T-helper 9 cell (primary cell): ENCODE measurements at places on chromosomes 6 and 20.

- DNase-seq = no peak
Measured at GRCh38 chr6:156839591-156840001, 62.4 kb downstream of the ARID1B start.

DNA sequence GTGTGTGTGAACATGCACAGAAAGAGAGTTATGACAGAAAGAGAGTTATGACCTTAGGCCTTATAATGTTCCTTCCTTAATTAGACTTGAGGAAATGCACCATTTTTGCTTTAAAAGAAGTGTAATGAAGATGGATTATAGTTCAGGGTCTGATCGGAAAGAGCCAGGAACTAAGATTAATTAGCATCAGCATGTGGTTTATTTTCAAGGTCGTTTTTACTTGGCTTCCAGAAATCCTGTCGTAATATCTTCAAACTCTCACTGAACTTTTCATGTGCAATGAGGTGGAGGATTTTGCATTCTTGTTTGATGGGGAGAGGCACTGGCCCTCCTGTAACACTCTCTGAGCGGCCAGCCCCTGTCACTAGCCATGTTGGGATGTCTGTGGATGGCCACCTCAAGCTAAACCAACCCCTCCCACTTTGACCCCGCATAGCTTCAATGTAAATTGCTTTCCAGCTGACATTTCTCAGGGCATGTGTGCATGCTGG, 116.8 kb downstream of the CDC5L start:
- DNase-seq = no peak

DNA sequence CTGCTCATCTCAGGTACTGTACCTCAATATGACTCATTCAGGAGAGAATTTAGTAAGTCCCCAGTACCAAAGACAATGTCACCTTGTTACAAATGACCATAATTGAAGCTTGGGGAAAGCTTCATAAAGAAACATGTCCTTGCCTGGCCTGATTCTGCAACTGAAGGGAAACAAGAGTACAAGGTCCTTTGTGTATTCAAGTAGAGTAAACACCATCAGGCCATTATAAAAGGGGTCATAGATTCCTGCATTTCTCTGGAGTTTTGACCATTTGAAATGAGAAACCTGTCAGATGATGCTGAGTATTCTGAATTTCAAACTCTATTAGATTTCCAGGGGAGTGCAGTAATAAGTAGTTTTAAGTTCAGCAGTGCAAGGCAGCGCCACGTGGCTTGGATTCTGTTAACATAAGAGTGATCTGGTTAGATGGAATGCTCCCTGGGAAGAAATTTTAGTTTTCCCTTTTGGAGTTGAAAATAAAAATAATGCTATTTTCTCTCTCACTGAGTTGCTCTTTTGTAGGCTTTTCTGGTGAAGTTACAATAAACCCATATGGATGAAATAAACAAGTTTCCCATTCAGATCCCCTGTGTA, 1054.3 kb downstream of the EPHA7 start:
- DNase-seq = no peak

DNA sequence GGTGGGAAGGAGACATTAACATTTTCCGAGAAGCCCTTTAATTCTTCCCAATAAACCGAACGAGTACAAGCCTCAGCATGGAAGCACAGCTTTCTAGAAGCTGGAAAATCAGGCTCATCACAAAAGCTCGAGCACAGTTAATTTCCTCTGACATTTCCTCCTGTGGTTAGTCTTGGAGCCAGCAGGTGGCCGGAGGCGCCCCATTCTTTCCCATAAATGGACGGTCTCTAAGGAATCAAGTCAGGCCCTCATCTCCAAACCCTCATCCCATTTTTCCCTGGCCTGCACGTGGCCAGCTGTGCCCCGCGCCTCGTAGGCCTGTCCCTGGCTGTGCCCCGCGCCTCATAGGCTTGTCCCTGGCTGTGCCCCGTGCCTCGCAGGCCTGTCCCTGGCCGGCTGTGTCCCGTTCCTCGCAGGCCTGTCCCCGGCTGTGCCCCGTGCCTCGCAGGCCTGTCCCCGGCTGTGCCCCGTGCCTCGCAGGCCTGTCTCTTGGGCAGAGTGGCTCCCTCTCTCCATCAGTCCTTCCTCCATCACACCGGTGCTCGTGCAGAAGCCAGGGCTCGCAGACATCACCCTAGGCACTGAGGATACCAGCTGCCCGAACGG, 19.7 kb upstream of the NTSR1 start:
- DNase-seq = no peak

DNA sequence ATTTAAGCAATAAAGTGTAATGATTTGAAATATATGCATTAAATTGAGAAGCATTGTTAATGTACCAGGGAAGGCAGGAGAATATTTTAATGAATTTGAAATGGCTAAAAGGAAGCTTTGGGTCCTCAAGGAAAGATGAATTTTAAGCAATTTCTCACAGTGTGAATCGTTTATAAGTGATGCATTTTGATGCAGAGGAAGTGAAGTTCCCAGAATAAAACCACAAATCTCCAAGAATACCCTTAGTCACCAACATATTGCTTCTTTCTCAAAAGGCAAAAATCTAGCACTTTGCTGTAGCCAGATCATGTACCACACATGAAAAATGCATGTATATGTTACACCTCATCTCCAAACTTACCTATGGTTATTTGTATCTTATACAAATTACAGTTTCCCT, 11.7 kb downstream of the TPD52L1 start:
- DNase-seq = no peak

DNA sequence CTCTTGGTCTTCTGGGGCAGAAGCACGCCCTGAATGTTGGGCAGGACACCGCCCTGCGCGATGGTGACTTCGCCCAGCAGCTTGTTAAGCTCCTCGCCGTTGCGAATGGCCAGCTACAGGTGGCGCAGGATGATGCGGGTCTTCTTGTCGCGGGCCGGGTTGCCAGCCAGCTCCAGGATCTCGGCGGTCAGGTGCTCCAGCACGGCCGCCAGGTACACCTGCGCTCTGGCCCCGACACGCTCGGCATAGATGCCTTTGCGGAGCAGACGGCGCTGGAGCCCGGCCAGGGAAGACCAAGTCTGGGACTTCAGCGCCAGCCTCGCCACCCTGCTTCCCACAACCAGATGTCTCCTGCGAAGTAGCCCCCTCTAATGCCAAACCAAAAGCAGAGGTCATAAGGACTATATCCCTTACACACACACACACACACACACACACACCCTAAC, 8.0 kb upstream of the SLC17A3 start:
- peak; percentile 36 for DNase-seq

DNA sequence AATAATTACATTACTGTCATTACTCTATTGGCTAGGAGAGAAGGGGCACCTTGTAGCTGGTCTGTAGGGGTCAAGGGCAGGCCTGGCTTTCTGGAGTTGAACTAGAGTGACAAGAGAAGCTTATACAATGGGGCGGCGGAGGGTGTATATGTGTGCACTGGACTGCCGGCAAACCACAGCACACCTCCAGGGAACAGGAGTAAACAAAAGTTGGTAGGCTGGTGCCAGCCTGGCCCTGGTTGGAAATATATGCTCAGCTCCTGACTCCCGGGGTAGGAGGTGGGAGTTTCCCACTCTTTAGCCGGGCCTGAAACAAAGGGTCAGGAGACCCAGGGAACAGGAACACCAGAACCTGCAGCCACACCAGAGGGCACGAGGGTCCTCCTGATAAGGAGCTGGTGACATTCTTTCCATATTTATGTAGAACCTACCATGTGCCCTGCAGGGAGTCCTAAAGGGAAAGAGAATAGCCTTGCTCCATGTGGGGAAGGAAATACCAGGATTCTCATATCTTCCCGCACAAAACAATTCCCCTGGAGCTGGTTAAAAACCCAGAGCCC, 5.1 kb downstream of the C6orf132 start:
- no peak for DNase-seq

GRCh38 chr6:46541556-46541955, 50.3 kb upstream of the RCAN2 start:
- no peak for DNase-seq

DNA sequence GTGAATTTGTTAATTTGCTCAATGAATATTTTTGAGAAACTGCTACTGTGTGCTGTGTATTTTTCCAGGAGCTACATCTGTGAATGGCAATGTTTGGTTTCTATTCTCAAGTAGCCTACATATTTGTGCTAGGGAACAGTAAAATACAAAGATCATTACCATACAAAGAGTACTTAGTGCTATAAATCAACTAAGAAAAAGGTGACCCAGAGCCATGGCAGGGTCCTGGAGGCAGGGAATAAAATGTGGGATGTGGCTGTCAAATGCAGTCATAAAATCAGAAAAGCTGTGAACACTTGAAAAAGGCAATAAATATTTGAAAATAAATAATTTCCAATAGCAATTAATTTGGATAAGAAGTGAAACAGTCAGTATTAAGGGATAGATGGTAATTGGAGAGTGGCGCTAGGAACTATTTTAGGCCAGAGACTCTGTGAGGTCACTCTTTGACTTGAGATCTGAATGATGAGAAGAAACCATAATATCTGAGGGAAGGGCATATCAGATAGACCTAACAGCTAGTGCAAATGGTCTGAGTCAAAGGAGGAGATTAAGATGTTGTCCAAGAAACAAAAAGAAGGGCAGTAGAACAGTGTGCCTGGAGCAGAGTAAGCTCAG, 98.8 kb downstream of the MANEA start:
- no peak for DNase-seq

GRCh38 chr6:140403020-140403419, 1028.6 kb upstream of the CITED2 start:
- DNase-seq = no peak

DNA sequence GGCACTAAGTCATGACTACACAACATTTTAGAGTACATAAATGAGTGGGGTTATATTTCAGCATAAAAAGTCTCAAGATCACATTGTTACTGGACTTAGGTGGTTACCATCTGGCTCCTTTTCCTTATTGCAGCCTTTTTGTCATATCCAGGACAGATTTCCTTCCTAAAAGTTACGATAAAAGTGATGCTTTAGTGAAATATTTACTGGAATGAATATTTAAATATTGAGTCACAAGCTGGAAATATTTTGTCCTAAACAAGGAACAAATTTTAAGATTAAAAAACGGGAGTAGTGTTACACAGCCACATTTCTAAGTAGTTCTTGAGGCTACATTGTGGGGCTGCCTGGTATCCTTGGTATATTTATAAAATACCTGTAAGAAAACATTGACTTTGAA, 52.2 kb downstream of the CDC40 start:
- no peak for DNase-seq

- DNase-seq = no peak
Measured at GRCh38 chr6:106178900-106179299, 92.8 kb downstream of the PRDM1 start.

GRCh38 chr6:115592025-115592424, 468.7 kb downstream of the FRK start:
- DNase-seq = no peak

GRCh38 chr20:20413810-20414281, 45.9 kb downstream of the INSM1 start:
- no peak for DNase-seq

- no peak for DNase-seq
Measured at GRCh38 chr6:148323344-148323743, 19.3 kb upstream of the SASH1 start.

GRCh38 chr20:20521736-20522135, 153.8 kb downstream of the INSM1 start:
- DNase-seq = no peak
